ENCODE measurements at places on chromosomes 4 and X.

- peak; percentile 55 for DNase-seq
Measured at GRCh38 chr4:38664706-38665401, 855 bp downstream of the KLF3 start.

DNA sequence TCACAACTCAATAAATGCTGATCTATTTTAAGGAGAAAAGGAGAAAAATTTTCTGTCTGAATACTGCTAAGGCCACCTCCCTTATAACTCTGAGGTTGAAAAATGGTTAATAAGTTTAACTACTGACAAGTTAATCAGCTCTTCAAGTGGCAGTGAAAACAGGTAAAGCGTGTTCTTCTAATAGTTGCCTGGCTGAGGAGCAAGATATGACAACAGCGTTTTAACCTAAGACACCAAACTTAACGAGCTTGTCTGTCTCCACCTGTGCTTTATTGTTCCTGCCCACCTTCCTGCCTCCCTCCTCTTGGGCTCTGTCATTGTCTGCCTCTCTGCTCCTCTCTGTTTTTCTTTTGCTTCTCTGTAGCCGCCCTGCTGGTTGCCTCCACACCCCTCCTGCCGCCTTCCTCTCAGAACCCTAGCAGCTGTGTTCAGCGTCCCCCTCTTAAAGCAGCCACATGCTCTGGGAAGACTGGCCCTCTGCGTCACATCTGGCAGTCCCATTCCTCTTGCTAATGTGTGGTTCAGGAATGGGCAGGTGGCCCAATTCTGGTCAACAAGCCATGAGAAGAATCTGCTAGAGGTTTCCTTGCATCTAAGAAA lies 4.3 kb upstream of the TSPAN5 start:
- no peak for DNase-seq

DNA sequence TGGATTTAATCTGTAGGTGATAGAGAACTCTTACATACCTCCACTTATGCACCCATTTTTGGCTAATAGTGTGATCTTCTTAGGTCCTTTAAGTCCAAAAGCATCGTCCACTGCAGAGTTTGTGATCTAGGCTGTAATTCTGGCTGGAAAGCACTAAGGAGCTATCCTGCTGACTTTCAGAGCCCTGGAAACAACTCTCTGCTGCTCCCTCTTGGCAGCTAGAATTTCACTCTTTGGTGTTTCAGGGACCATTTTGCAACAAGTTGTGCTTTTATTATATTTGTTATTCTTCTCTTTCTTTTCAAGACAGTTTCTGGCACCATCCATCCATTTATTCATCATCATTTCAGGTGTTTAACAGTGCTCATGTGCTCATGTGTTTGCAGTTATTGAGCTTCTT lies 130.0 kb downstream of the RBM46 start:
- no peak for DNase-seq

DNA sequence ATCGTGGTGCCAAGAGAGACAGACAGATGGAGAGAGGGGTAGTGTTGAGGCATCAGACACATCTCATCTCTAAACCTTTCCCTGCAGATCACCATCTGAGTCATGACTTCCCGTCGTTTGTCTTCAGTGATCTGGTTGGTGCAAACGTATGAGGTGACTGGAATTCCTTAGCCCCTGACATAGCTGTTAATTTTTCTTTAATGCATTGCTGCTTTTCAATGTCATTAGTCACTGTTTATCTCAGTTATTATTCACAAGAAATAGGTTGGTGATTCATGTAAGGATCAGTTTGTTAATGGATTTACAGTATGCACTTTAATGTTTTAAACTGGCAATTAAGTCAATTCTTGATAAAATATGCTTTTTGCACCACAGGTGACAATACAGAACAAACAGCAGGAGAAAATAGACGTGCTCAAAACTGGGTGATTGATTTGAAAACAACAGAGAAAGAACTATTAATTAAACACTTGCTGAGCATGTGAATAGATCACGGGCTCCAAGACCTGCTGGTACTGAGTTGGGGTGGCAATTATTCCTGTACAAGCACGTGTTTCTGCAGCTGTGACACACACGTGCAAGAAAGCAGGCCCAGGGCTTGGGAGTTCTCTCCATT lies 1.3 kb upstream of the TMEM154 start:
- no peak for DNase-seq

DNA sequence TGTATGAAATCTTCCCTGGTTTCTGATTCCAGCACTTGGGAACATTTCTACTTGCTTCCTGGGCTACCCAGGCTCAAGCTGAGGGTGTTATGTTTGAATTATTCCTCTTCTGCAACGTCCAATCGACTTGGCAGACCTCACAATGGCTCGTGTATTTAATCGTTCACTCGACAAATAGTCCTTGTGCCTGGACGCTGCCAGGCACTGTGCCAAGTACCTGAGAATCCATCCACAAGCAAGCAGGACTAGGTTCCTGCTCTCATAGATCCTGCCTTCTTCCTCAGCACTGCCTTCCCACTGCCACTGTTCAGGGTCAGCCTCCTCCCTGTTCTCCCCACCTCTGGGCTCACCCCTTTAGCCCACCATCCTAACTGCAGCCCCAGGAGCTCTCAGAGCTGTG lies 113.3 kb downstream of the EFNB1 start:
- no peak for DNase-seq

DNA sequence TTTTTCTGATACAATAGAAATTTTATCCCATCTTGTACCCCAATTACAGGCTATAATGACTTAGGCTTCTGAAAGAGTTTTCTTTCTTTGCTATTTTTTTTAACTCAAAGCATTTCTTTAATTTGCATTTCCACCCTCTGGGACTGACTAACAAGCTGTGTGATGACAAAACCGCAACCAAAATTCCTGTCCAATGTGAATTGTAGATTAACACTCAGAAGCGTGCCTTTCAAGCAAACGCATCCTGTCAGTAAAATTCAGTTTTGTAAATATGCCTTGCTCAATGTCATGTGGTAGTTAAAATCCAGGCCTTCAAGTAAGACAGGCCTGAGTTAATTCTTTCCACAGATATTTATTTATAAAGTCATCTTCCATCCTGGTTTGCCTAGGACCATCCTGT lies 50.3 kb downstream of the STK32B start:
- DNase-seq, result no peak

DNA sequence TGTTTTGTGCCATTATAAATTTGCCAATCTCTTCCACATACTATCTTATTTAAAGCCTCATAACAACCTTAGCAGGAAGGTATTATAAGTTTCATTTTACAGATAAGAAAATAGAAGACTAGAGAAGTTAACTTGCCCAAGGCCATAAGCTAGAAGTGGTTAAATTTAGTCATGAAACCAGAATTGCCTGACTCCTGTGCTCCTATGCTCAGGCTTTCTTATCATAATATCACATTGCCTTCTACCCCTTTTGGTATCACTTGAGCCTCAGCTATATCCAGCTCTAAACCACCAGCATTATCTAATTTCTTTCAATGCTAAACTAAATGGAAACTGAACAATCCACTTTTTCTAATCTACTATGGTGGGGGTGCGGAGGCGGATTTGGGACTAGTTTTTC lies 164.7 kb downstream of the GBA3 start:
- DNase-seq, result no peak

DNA sequence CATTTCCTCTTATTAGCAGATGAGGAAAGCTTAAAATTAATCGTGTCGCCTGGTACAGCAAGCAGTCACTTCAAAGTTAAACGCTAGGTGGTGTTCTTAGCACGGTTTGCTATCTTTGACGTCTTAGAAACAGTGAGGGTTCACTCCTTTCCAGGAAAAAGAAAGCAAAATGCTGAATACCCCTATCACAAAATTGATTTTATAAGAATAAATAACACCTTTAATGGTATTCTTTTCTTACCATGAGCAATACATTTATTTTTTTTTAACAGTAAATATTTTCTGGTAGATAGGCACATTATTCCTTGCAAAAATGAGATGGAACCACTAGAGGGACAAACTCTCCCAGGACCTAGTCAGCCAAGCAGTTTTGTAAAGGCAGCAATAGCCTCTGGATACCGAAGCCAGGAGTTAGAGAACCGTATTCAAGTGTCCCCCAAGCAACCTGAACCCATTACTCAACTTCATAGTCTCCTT lies 153.9 kb downstream of the KDR start:
- peak; percentile 66 for DNase-seq

GRCh38 chrX:21469071-21469470 lies 94.9 kb downstream of the CNKSR2 start:
- no peak for DNase-seq

GRCh38 chrX:107537815-107538214 lies 88.4 kb downstream of the FRMPD3 start:
- peak; percentile 39 for DNase-seq

DNA sequence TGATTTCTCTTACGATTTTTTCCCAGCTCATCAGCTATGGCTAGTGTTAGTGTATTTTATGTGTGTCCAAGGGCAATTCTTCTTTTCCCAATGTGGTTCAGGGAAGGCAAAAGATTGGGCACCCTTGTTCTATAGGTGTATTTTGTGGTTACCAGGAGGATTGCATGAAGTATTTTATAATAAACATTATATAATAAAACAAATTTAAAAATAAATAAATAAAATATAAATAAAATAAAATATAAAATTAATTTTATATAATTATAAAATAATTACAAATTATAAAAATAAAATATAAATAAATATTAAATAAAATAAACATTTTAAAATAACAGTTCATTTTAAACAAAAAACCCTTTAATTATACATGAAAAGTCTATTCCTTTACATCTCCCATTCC lies 35.6 kb upstream of the UGT2B10 start:
- no peak for DNase-seq

GRCh38 chr4:175369087-175369486 lies 443.0 kb downstream of the GPM6A start:
- DNase-seq, result no peak

DNA sequence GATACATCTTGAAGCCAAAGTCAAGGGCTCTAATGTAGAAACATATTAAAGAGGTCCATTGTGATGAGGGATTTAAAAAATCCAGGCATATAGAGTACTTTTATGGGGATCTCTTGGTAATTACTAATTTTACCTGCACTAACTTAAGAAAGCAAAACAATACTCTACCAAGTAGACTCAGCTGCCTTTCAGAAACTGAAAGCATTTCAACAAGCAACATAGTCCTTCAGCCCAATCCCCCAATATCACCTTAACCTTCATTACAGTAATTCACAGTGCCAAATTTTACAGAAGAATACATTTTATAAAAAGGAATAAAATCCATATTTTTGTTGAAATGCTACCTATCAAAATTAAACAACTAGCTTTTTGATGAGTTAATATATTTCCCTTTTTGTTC lies 422.9 kb downstream of the DTHD1 start:
- DNase-seq, result no peak

DNA sequence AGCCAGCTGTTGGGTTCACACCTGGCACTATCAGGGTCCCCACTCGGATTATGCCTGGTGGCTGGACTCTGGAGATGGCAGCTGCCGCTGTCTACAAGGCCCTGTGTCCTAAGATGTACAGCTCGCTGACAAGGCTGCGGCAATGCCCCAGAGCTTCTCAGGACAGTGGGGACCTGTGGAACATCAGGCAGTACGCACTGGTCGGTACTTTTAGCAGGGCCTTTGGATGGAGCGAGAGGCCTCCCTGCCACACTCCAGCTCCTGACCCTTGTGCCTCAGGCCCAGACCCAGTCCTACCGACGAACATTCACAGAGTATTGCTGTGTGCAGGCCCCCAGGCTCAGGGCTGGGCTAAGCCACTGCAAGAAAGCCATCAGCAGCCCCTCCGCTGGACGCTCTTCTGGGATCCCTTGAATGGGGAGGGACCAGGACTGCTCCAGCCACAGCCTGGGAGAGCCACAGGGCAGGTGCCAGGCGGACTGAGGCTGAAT lies 45.7 kb upstream of the HMX1 start:
- DNase-seq, result no peak

GRCh38 chr4:38161208-38162113 lies 201.3 kb downstream of the PTTG2 start:
- DNase-seq, result no peak

DNA sequence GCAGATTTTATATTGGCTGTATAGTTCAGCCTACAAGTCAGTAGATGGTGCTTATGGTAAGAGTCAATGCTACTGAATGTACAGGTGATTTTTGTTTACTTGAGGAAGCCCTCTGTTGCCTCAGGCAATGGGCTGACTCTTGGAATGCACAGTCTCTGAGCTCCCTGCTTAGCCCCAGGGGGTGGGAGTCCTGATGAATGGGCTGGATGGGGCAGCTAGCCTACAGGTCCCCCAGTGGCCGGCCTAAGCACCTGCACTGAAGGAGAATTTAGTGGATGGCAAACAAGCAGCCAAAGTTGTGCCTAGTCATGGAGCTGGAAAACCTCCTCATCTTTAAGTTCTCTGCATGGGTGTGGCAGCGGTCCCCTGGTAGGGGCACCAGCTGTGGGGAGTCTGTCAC lies 101.8 kb upstream of the CXorf51B start:
- no peak for DNase-seq

GRCh38 chrX:11380187-11380844 lies 87.1 kb downstream of the AMELX start:
- DNase-seq, result peak; percentile 66

- DNase-seq, result peak; percentile 14
Measured at GRCh38 chr4:152385551-152385950, 150.3 kb downstream of the FBXW7 start.

- no peak for DNase-seq
Measured at GRCh38 chr4:145812919-145813318, 125.7 kb downstream of the ZNF827 start.

- DNase-seq, result no peak
Measured at GRCh38 chr4:47222276-47222675, 190.9 kb downstream of the GABRB1 start.

DNA sequence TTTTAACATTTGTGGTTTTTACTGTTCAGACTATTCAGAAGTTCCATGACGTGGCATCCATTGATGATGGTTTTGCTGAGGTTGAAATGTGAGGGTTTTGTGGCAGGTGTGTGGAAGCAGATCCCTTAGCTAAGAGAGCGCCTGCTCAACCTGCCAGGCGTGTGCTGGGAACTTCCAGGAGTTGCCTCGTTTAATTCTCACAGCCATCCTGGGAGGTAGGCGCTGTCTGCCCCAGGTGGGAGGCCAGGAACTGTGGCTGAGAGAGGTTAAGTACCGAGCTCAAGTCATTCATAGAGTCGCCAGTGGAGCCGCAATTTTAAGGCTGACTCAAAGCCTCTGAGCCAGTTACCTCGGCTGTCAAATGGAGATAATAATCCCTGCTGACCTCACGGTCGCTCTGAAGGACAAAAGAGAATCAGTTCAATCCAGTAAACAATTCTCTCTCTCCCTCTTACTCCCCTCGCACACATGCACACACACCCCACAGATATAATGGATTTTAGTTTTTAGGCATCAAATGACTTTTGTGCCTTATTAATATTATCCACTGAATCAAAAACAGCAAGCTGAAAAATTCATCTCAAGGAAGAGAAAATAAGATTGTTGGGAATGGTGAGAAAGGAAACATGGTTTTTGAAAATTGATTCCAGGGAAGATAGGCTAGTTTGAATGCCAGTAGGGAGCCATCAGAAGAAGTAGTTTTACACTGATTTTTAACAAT lies 171.3 kb downstream of the PTTG2 start:
- DNase-seq, result no peak

- DNase-seq, result no peak
Measured at GRCh38 chrX:153029875-153030274, 26.4 kb upstream of the PNMA3 start.
